ENCODE measurements at places on chromosomes 3 and 15.

DNA sequence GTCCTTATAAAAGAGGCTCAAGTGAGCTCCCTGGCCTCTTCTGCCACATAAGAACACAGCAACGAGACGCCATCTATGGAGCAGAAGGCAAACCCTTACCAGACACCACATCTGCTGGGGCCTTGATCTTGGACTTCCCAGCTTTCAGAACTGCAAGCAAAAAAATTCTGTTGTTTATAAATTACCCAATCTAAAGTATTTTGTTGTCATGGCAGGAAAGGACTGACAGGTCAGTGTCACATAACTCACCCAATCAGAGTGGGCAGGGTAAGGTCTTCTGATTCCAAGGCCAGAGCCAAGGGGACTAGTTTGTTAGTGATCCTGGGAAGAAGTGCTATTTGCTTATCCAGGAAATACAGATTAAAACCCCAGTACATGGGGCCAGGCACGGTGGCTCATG is 98.9 kb downstream of the HMG20A start:
- DNase-seq: no peak

DNA sequence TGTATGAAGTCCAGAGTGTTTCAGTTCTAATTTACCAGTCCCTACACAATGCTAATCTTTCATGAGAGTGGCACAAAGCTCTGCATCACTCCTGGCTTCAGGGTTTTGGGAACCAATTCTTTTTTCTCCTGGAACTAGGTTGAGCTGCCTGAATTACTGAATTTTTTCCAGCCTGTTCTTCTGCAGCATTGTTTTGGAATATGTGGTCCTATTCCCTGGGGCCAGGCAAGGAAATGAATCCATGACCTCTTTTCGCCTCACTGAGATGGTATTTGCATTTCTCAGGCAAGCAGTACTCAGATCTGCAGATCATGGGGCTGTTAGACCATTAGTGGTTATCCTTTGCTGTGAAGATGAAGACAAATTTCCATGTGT is 25.6 kb upstream of the GPR171 start:
- DNase-seq: peak; percentile 66

DNA sequence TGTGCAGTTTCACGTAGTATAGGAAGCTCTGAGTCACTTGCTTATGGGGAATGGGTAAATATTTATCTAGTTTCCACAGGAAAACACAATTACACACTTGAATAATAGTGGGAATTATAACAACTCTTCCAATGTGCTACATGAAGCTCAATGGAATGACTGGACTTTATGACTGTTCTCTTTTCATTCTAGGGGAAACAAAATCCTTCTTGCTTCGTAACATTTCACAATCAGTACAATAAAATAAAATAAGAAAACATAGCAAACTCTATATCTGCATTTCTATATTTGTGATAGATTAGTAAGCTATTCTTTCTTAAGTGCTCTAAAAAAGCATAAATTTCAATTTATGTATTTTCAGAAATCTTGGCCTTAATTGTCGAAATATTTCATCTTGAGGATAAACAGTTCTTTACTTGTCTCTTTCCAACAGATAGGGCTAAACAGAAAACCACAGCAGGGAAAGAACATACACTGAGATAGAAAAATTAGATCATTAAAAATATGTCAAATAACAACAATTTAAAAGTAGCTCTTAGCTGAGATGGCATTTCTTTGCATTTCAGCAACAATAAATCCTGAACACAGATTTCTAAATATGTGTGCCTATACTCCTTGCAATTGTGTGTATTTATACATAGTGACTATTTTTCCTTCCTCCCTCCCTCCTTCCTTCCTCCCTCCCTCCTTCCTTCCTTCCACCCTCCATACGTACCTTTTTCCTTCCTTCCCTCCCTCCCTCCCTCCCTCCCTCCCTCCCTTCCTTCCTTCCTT is 395.5 kb upstream of the KCNMB2 start:
- DNase-seq: no peak

DNA sequence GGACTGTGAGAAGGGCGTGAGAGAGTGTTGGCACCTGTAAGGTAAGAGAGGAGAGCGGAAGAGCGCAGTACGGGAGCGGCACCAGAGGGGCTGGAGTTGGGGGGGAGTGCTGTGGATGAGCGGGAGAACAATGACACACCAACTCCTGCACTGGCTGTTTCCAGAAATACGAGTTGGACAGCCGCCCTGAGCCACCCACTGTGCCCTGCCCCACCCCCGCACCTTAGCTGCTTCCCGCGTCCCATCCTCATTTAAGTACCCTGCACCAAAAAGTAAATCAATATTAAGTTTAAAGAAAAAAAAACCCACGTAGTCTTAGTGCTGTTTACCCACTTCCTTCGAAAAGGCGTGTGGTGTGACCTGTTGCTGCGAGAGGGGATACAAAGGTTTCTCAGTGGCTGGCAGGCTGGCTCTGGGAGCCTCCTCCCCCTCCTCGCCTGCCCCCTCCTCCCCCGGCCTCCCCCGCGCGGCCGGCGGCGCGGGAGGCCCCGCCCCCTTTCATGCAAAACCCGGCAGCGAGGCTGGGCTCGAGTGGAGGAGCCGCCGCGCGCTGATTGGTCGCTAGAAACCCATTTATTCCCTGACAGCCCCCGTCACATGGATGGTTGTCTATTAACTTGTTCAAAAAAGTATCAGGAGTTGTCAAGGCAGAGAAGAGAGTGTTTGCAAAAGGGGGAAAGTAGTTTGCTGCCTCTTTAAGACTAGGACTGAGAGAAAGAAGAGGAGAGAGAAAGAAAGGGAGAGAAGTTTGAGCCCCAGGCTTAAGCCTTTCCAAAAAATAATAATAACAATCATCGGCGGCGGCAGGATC is at the start of gene SOX2:
SOX2 (plus strand) TSS at position 601 of the 811 bp plus-strand sequence. CDS start 436 bp downstream, outside the sequence.
- no peak for DNase-seq

GRCh38 chr3:189272500-189273119 is 100.8 kb downstream of the TPRG1 start:
- no peak for DNase-seq

GRCh38 chr3:66200147-66200546 is 20.7 kb upstream of the SLC25A26 start:
- no peak for DNase-seq

- no peak for DNase-seq
Observed at GRCh38 chr3:79824166-79824565, 56.4 kb upstream of the ROBO1 start.

- no peak for DNase-seq
Observed at GRCh38 chr15:91855241-91855640, 1.7 kb downstream of the SLCO3A1 start.

DNA sequence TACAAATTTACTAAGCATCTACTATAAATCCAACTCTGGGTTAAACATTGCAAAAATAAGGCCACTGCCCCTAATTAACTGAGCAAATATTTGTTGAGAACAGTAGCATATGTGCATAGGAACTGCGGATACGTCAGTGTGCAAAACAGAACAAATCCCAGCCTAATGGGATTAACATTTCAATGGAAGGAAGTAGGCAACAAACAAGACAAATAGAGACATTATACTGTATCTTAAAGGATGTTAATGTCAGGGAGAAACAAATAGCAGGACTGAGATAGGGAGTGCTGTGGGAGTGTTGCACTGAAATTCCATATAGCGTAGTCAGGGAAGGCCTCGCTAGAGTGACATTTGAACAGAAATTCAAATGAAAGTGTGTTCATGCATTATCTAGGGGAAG is 89.7 kb upstream of the KCNAB1 start:
- DNase-seq: no peak

DNA sequence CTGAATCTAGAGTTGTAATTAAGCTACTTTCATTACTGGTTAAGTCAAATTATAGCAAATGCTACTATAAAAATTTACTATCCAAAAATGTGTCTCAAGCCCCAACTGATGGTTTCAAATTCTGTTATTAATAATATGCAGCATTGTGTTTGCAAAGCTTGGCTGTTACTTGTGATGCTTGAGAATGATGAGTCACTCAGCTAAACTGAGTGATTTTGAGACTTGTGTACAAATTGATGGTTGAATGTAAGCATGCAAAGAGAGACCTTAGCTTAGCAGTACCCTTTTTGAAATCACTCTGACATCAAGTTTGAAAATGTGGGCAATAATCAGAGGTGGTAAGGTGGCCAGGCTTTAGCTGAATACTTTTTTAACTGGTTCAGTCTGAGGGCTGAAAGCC is 27.6 kb downstream of the OPA1 start:
- no peak for DNase-seq

DNA sequence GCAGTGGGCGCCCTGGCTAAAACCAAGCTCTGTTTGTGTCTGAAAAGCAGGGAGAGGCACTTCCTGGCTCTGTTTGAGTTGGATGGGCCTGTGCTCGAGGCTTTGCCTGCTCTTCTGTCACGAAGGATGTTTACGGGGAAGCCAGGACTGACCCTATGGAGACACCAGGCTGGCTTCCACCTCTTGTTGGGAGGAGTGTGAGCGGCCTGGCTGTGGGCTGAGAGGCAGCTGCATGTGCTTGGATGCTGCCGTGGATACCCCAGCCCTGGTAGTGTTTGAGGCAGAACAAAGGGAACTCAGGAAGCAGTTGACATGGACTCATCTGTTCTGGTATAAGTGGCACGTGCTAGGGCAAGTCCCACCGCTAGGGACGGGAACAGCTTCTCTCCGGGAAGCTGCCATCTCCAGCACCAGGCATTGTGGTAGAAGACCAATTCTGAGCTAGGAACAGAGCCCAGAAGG is 17.6 kb upstream of the SLC41A3 start:
- DNase-seq: no peak

DNA sequence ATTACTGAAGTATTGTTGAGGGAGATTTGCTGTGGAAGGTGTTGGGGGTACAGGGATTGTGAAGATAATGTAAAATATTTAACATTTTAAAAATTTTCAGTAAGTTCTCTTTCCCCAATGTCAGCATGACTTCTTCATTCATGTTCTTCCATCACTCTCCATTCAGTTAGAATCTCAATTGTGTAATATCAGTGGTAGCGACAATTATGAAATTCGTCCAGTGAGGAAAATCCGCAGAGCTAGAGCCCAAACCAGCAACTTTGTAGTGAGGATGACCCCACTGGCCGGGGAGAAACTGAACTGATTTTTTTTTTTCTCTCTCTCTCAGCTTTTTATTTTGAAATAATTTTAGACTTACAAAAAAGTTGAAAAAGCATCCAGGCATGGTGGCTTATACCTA is 171.7 kb downstream of the PGPEP1L start:
- DNase-seq: no peak

- DNase-seq: no peak
Observed at GRCh38 chr3:14133188-14133800, 8.4 kb downstream of the TMEM43 start.

- no peak for DNase-seq
Observed at GRCh38 chr3:107907996-107908395, 182.8 kb downstream of the CD47 start.

GRCh38 chr3:23183731-23184130 is 19.4 kb upstream of the UBE2E2 start:
- DNase-seq: peak; percentile 20

DNA sequence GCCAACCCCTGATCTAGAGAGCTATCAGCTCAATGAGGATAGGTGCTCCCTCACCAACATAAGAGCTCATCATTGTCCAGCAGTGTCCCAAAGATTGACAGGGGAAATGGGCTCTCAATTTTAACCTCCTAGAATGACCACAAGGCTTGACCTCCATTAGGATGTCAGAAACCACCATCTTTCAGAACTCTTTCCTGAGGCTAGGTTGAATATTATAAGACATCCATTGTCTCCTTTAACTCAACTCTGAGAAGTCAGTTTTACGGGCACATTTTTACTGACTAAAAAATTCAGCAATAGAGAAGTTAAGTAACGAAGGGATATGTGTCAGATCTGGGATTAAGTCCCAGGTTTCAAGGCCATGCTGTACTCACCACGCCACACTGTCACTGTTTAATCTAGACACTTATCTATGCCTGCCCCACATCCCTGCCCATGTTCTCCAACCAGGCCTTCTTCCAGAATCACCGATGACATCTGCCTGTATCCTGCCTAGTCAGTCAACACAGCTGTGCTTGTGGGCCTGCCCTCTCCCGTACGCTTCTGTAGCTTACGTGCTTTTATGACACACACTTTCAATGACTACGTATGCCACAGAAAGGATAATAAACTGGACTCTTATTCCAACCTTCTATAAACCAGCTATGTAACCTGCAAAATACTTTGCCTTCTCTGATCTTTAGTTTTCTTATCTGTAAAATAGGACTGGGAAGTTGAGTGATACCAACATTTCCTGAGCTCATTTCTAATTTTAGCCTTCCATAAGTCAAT is 17.1 kb upstream of the MUC13 start:
- DNase-seq: no peak

DNA sequence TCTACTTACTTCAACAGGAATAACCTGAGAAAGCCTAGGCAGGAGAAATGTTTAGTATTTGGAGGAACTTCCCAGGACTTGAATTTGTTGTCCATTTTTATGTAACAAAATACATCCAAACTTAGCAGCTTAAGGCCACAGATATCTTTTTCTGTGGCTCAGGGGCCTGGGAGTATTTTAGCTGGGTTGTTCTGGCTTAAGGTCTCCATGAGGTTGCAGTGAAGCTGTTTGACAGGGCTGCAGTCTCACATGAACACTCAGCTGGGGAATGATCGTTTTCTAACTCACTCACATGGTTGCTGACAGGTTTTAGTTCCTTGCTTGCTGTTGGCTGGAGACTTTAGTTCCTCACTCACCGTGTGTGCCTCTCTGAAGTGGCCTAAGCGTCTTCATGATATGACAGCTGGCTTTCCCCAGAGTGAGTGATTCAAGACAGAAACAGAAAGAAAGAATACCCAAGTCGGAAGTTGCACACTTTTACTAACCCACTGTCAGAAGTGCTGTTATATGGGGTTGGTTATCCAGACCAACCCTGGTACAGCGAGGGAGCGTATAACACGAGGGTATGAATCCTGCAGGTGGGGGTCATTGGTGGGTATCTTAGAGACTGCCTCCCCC is 229.7 kb upstream of the TBL1XR1 start:
- DNase-seq: no peak

DNA sequence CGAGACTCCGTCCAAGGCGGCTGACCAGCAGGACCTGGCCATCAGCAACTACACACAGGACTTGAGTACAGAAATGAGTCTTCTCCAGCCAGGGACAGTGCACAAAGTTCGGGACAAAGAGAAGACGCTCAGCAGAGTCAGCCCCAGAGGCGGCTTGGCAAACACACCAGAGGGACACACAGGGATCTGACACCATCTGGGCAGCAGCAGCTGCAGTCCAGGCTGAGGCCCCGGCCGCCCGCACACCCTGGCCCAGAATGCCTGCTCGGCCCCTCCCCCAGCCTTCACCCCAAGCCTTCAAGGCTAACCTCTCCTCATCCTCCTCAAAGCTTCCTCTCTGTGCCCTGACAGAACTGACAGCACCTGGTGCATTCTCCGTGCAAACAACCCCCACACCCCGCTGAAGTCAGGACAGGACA is 61.1 kb downstream of the XXYLT1 start:
- no peak for DNase-seq

- DNase-seq: no peak
Observed at GRCh38 chr15:82833362-82833682, 23.9 kb downstream of the WHAMM start.

DNA sequence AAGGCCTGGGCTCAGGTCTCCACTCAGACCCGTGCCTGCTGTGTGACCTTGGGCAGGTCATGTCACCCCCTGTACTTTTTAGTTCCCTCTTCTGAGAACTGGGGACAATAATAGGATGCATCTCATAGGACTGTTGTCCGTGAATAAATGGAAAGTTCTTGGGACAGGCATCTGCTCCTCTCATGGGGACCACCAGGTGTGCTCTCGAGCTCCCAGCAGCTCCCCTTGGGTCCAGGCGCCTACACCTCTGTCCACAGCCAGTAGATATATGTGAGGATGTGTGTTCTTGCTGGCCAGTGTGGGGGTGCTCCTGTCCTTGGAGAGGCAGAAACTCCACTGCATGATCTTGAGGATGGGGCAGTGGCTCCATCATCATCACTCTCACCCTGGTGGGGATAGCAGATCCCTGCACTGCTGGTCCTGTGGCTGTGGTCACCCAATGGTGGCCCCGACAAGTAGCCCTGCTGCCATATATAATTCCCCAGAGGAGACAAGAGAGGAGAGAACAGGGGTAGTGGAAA is 257.6 kb upstream of the TLE3 start:
- DNase-seq: no peak

All from fibroblast of skin of left biceps (primary cell).